Natural killer cell (primary cell): ENCODE measurements at places on chromosomes 7 and 10.
A peak's percentile ranks its signal among the peaks of the same experiment; 100 is the strongest.

DNA sequence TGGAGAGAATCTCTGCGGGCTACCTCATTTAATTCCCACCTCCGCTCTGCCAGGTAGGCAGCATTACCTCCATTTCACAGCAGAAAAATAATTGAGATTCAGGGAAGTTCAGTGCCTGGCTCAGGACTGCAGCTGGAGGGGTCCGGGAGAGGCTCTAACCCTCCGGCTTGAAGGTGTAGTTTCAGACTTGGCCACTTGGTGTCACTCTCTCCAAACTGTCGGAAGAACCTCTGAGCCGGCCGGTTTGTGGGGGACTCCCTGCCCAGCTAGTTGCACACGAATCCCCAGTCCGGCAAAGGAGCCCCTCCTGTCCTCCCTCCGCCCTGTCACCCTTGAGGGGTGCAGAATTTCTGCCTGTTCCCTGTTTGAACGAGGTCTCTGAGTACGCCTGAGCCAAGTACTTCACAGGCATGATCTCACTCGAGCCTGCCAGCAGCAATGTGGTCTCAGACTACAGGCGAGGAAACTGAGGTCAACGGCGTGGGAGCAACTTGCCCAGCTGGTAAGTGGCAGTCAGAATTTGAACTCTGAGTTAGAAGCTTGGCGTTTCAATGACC is 144.7 kb upstream of the ZNF716 start:
- no peak for DNase-seq

GRCh38 chr10:126904516-126904817 is 761 bp upstream of the DOCK1 start:
- no peak for DNase-seq

- DNase-seq: no peak
These were observed 119.7 kb upstream of the PPP2R2D start for GRCh38 chr10:131781076-131781475.

- DNase-seq: no peak
These were observed 4.8 kb upstream of the VCL start for GRCh38 chr10:73992899-73993788.

DNA sequence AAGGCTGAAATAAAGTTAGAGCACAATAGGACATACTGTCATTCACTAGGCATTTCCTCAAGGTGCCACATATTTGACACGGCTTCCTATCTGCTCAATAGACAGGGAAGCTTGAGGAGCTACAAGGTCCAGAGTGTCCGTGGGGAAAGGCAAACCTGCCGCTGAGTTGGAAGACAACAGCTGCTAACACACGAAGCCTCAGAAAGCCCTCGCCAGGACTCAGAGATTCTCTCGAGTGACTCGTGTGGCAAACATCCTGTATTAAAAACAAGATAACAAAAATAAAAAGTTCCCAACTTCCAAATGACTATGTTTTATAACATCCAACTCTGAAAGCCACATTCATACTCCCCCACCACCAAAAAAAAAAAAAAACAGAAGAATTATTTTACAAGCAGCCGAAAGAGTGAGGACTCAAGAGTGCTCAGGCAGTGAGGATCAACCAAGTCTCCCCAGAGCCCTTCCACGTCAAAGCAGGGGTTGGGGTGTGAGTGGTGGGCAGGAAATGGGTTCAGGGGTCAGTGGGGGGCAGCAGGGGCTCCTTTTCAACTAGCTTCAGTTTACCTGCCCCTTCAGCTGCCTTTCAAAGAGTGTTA is 67.6 kb downstream of the STK17A start:
- no peak for DNase-seq

DNA sequence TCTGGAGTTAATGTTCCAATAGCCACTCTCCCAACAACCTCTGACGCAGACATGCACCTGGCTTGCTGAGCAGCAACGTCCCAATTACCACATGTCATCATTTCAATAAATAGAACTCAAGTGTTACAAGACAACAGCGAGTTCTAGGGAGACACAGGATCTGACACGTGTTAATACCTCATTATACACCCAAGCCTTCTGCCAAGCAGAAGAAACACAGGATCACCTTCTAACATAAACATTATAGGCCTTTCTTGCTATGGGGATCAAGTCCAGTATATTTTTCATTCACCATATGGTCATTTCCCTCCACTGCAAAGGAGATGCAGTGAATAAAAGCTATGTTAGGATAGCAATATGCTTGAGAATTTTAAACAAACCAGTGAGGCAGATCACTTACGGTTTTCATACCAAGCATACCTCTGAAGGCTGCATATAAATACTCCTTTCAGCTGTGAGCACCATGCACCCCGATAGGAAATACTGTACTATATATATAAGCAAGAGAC is 74.2 kb downstream of the JAZF1 start:
- DNase-seq: no peak

DNA sequence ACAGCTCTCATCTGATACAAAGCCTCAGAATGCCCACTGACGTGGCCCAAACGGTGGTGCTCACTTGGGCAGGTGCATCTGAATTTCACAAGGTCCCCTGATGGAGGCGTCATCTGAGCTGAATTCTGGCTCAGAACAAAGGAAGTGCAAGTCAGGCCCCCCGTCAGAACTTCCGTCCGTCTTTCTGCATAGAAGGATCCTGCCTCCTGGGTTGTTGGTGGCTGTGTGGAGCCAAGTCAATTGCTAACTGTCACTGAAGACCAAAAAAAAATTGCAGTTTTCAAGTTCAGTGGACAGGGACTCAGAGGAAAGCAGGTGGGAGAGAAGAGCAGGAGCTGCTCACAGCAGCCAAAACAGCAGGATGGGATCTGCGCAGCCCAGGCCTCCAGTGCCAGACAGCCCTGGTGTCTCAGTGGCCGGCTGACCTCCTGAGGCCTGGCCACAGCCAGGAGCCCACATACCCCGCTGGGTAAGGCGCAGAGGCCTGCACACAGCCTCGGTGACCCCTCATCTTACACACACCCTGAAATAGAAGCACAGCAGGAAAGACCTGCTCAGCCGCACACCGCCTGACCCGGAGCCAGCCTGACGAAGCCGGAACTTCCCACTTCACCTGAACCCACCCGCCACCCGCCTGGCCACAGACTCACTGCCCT is 49.4 kb downstream of the PYROXD2 start:
- DNase-seq: no peak

DNA sequence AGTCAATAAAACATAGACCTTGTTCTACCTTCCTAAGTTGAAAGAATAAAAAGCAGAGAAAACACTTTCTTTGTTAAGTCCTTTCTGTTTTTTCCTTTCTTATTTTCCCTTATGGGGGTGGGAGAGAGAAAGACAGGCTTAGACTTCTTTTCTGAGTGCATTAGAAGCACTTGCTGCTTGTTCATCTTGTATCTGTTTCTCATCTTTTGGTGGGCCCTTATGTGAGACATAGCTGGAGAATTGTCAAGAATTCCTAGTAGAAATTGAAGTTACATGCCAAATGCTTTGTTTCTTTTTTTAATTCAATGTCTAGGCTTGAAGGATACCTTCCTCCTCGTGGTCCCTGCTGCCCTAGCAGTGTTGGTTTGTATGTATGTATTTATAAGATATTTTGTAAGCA is 6.7 kb downstream of the EIF4EBP2 start:
- DNase-seq: no peak

DNA sequence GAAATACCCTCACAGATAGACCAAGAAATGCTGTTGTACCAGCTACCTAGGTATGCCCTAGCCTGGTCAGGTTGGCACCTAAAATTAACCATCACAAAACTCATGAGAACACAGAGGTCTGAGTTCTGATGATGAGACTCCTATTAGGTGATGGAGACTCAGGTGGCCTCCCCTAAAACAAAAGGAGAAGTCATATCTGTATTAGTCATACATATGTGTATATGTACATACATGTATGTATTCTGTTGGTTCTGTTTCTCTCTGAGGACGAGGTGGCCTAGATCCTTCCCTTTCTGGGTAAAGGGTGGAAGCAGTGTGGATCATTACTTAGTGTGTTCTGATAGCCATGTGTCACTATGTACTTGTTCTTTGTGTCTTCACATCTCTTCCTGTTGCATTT is 207.2 kb upstream of the PRSS1 start:
- no peak for DNase-seq

DNA sequence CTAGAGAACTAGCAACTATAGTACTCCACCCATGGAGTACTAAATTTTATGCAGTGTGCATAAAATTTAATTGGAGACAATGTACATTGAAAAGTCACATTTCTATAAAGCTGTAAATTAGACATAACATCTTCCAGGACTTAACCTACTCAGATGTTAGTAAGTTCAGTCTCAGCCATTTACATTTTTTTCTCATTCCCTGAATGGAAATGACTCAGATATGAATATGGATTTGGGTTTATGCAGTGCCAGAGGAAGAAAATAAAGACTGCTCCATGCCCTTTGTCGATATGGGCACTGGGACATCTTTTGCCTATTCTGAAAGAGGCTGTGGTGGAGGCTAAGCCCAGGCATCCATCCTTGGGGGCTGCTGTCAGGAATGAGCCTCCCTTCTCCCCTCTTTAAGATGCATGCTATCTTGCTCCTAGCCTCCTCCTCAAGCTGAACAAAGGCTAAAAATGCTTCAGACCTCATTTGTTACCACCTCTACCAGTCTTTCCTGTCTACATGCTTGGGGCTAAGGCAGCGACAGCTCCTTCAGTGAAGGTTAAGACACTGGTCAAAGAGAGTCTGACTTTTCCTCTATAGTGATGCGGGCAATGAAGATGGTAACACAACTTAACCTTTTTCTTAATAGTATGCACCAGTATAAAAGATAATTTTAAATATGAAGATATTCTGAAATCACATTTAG is 486.8 kb upstream of the ANKRD30A start:
- DNase-seq: no peak

DNA sequence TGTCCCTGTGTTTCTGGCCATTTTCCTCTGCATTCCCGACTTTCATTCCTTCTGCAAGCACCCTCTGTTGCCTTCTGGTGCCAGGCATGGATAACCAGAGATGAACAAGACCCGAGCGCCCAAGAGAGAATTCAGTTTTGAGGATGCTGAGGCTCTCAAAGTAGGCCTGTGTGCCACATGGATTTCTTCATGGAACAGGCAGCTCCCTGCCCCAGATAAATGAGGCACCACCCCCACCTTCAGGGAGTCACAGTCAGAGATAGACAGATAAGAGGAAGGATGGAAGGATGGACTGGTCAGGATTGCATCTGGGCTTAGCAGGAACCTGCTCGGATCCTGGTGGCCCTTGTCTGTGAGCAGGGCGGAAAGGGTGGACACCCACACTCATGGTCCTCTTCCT is 49.4 kb downstream of the ADCYAP1R1 start:
- DNase-seq: no peak

DNA sequence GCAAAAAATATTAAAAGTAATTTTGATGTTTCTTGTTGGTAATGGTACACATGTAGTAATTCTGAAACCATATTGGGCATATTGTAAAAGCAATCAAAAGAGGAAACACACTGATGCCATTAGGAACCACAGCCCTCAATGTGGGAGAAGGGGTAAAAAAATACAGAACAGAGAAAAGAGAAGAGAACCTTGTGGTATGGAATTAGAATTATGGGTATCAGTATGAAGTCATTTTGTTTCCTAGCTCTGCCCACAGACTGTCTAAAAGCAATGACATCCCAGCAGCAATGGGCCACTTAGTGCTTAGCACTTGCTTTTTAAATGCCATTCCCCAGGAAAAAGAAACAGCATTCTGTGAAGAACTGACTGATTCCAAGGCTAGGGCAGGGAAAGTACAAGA is 61.5 kb downstream of the CPVL start:
- no peak for DNase-seq

DNA sequence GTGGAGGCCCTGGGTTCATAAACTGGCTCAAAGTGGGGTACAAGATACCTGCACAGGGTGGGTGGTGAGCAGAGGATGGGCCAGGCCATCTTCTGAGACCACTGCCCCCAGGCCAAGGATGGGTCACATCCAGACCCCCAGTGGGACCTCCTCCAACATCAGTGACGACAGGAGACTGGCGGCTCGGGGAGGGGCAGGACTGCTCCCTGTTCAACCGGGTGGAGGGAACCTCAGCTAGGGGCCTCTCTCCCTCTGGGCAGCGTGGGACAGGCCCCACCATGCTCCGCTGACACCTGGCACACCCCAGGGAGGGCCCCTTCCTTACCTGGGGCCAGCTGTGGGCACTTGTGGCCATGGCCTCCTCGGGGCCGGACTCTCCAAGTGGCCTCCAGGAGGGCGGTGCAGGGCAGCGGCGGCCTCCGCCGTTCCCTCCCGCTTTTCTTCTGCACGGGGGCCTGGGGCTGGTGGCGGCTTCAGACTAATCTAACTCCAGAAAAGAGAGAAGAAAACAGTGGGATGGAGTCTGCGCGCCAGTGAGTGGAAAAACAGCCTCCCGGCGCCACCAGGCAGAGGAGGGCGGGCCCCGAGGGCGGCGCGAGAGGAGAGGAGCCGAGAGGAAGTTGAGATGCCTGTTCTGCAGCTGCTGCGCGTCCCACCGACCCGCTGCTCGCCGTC is at the start of gene CALHM2:
TSS of gene CALHM2 (minus strand) at position 540 of the 675 bp plus-strand sequence. CDS start 2,429 bp downstream, outside the sequence.
- peak; percentile 69 for DNase-seq

DNA sequence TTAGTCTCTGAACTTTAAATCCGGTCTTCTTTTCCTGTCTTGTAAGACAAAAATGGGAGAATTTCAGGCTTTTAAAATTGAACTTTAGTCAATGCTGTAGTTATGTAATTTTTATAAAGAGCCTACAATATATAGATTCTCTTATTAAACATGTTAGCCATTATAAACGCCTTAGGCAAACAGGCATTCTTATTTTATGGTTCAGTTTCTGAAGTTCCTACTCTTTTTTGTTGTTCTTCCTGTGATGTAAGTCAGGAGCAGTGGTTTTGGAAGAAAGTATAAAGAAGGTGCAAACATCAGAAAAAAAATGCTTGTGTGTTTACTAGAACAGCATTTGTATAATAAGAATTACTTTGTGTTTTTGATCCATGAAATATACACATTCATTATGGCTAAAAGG is 41.6 kb downstream of the BICC1 start:
- no peak for DNase-seq

GRCh38 chr10:107859065-107859464 is 694.6 kb upstream of the SORCS1 start:
- DNase-seq: no peak

DNA sequence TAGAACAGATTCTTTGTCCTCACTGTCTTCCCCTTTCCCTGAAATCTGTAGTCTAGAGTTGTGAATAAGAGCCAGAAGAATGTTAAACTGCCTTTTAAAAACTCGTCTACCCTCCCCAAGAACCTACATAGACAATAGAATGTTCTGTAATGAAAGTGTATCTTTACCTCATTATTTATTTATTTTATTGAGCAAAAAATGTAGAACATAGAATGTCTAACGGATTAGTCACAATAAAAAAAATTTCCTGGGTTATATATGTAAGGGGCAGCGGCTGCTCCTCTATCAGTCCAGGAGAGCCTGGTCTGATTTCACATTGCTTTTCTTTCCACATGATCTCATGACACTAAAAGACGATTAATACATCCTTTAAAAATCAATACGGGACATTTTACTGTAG is 135.7 kb downstream of the SDK1 start:
- DNase-seq: no peak

DNA sequence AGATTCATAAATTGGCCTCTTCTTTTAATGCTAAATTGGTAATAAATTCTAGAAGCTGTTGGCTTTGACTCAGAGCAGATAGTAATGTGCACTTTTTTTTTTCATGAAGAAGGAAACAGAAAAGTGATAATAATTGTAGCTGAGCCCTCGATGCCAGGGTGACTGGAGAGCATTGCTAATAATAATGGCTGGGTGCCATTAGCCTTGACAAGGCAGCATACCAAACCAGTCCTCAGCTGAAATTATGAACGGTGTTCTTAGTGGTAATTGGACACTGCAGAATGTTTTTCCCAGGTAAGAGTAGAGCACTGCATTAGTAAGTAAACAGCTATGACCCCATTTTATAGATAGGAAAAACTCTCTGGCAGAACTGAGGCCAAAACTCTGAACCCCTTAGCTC is 18.9 kb downstream of the PLEKHA8 start:
- no peak for DNase-seq

GRCh38 chr10:102038410-102038809 is 17.6 kb downstream of the ARMH3 start:
- no peak for DNase-seq
